Activated T-cell treated with anti-CD3 and anti-CD28 coated beads for 24 hours (primary cell): ENCODE measurements at places on chromosomes 6 and 20.

DNA sequence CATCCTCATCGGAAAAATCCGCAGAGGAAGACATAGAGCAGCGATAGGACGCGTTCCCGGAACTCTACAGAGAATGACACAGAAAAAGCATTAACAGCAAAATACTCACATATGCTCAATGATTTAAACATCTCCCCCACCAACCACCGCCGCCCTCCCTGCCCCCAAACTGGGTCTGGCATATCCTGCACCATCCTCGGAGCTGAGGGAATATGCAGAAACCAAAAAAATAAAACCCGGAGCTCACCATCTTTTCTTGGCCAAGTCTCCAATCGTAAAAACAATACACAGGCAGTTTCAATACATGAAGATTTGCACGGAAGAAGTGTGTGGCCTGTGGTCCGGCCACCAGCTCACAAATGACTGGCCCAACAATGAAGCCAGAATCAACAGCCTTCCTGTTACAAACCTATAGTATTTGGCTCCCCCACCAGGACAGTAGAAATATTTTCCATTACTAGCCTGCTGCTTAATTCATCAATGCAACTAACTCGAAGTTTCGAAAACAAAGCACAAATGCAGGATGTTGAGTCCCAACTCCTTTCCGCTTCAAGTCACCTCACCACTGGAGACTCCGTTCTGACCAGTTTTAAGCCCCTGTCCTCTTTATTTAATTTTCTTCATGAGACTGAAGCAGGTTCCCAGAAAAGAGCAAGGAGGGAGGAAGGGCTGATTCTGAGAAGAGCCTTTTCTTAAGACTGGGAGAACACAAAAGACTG is 103.2 kb upstream of the BEND6 start:
- DNase-seq = no peak

DNA sequence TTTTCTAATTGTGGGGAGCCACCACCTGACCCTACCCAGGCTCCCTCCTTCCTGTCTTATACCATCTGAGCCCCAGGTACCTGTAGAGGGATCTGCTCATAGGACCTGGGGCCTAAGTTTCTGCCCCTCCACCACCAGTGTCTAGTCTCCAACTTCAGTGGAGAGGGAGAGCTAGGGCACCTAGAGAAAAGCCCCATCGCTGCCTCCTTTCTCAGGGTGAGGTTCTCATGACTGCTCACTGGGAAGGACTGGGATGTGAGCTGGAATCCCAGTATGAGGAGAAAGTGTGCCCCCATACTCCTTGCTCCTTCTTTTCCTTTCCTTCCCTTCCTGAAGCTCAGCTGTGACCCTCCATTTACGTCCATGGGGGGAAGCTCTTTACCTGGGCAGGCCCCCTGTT is 231.6 kb downstream of the LRFN2 start:
- no peak for DNase-seq

- no peak for DNase-seq
Observed at GRCh38 chr6:159854959-159855358, 35.8 kb upstream of the MAS1 start.

DNA sequence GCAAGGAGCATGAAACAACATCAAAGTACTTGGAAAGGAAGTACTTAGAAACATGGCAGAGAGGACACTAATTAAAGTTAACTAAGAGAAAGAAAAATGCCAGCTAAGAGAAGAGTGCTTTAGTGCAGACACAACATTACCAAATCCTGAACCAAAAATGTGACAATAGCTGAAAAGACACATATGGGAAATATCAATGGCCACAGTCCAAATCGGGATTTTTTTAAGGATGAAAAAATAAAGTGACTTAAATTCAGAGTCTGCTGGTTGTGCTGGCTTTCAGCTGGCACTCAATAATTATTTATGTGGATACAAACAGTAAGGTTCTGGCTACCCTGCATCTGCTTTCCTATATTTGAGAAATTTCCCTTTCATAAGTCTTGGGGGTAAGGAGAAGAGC is 12.6 kb upstream of the DST start:
- DNase-seq = no peak

DNA sequence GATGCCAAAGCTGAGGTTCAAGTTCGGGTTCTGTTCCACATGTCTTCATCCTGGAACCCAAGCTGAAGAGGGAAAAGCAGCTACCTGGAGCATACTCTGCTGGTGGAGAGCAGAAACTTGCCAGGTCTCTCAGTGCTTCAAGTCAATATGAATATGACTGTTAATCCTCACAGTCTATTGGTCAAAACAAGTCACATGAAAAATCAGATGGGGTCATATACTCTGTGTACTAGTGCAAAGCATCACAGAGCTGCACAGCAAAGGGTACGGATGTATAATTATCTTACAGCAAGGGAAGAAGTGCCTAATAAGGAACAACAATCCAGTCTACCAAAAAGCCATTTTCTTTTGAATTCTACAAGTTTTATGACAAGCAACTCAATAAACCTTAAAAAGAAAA is 11.6 kb downstream of the NCOA7 start:
- DNase-seq = no peak

DNA sequence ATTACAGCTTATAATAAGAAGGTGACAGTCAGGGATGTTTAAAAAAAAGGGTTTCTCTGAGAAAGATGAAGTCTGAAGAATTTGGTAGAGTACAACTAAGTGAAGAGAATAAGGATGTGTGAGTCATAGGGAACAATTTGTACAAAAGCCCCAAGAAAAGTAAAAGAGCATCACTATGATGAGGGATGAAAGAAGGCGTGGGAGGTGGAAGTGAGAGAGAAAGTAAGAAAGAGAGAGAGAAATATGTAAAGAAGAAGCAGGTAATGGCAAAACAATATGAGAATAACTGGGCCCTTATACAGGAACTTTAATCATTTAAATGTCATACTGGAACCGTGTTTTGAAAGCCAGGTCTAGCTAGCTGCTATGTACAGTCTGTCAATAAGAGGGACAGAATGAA is 179.4 kb downstream of the ASCC3 start:
- DNase-seq = no peak

DNA sequence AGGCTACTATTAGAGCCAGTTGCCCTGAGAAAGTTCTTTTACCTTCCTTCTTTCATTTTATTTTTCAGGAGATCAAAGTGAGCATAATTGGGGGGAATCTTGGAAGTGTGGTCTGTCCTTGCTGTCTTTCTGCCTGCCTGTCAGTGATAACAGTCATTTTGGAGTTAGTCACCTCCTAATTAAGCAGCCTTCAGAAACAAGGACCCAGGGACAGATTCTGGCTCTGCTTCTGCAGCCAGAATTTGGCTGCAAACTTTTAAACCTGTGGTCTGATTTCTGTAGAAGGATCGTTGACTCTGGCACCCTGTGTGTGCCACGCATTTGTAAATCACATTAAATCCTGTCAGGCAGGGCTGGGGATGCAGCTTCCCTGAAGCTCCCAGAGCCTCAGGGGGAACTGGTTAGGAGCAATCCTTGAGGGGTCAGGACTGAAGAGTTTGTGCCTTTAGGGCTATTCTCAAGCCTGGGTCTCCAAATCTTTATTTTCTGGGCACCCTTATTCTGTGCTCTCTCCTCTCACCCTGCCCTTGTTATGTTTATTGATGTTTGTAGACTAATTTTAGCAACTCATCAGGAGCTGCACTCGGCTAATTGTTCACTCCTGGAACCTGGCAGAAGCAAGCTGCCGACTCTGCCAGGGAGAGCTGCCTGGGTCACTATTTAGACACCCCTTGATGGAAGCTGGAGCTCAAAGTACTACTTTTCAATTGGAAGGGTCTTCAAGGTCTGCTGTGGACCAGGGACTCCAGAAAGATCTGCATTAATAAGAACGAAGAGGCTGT is 6.8 kb downstream of the NOX3 start:
- no peak for DNase-seq

GRCh38 chr20:40683221-40683893 is 5.7 kb downstream of the MAFB start:
- no peak for DNase-seq

DNA sequence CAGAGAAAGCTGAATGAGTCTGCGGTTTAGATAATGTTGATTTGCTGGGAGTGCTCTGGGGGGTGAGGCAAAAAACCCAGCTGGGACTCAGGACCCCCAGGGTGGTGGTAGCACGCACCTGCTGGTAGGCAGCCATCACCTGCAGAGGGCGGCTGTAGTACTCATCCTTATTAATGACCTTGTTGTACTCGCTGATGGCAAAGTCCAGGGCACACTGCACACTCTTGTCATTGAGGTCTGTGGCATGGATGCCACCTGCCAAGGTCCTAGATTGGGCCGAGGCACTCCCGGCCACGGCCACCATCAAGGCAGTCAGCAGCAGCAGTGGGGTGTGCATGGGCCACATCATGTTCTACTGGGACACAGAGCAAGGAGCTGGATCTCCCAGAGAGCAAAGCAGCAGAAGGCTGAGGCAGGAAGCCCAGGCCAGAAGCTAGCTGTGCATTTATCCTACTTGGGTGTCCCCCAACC is at the start of gene CST5:
TSS of gene CST5 (minus strand) at position 421 of the 471 bp plus-strand sequence. CDS start at position 349, 72 bp downstream.
- DNase-seq = no peak

GRCh38 chr6:99393366-99393697 is 663 bp downstream of the COQ3 start:
- DNase-seq = no peak

GRCh38 chr20:24165301-24166122 is 176.9 kb upstream of the GGTLC1 start:
- no peak for DNase-seq

GRCh38 chr6:162090734-162091133 is 636.8 kb downstream of the PRKN start:
- no peak for DNase-seq

- no peak for DNase-seq
Observed at GRCh38 chr6:35539223-35539622, 26.5 kb upstream of the TULP1 start.
